ENCODE measurements at places on chromosomes 3 and 15. TPM values are rescaled to one million over a fixed set of nuclear protein-coding genes. Genes with fewer than 3 reads are reported as not detected.
A peak's percentile ranks its signal among the peaks of the same experiment; 100 is the strongest.

DNA sequence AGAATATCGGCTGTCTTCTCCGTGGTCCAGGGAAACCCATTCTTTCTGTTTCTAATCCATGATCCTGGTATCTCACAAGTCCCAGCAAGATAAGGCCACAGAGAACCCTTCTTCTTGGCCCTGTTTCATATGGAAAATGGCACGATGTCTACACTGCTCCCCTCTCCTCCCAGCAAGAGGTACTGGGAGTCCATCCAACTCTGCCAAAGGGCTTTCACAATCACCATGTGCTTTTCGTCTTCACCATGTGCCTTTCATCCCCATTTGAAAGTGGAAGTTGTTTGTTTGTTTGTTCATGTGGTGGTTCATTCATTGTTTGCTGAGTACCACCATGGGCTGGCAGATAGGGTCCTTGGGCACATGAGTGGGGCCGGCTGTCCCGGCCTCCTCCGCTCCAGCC, 5.5 kb downstream of the ITIH3 start:
- no peak for DNase-seq

- DNase-seq, result no peak
Measured at GRCh38 chr3:19559724-19560442, 374.1 kb downstream of the EFHB start.

DNA sequence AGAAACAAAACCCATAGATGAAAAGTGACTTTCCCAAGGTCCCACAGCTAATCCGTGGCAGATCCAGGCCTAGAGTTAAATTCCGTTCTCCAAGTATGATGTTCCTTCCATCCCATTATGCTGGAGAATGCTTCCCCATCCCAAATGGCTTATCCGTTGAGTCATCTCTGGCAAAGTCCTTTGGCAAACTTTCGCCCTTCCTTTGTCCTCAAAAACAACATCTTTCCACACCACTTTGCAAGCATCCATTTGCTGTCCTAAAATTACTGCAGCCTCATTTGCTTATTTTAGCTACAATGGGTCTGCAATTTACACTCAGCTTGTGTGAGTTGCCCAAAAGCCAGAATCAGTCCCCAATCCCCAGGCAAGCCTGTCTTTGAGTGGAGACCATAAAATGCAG, 304.0 kb upstream of the TLE3 start:
- DNase-seq, result no peak

- DNase-seq, result peak; percentile 30
Measured at GRCh38 chr15:51751697-51752683, 593 bp downstream of the TMOD2 start.

DNA sequence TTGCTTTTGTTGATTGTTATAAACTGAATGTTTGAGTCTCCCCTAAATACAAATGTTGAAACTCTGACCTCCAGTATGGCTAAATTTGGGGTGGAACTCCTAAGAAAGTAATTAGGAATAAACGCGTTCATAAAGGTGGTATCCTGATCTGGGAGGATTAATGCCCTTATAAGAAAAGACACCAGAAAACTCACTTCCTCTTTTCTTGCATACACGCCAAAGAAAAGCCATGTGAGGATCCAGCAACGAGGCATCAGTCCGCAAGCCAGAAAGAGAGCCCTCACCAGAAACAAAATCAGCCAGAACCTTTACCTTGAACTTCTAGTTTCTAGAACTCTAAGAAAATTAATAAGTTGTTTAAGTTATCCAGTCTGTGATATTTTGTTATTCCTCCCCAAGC, 37.4 kb upstream of the AZI2 start:
- DNase-seq, result no peak

- DNase-seq, result no peak
Measured at GRCh38 chr15:49918121-49918520, 200.9 kb downstream of the ATP8B4 start.

DNA sequence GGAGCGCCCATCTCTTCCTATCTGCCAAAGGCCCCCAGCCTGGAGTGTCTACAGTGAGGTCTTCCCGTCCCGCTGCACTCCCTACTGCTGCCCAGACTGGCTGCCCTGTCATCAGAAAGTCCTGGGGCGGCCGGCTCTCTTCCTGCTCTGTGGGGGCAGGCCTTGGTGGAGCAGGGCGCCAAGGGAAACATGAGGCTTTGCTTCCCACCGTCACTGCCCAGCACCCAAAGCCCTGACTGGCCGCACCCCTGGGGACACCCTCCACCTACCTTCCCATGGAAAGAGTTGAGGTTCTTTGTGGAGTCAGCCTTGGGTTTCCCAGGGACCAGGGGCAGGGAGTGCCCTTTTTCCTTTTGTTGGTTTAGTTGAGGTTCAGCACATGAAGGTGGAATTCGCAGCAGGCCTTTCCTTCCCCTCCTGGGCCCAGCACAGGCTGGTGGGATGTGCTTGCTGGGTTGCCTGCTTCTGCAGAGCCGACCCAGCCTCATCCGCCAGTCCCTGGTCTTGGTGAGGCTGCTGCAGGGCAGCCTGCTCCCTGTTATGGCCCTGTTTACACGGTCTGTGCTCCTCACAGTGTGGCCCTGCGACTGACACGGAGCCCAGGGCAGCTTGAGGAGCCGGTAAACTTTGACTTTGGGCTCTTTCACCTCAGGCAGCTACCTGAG, 51.8 kb upstream of the PLXNA1 start:
- DNase-seq, result no peak

DNA sequence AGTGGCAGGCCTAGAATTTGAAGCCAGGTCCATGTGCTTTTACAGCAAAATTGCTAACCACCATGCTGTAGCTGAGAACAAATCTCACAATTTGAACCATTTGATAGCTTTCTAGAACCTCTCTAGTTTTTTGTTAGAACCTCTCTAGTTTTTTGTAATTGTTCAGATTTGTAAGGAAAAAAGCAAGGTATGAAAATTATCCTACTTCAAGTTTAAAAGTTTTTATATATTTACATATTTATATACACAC, 9.8 kb downstream of the GXYLT2 start:
- DNase-seq, result no peak

DNA sequence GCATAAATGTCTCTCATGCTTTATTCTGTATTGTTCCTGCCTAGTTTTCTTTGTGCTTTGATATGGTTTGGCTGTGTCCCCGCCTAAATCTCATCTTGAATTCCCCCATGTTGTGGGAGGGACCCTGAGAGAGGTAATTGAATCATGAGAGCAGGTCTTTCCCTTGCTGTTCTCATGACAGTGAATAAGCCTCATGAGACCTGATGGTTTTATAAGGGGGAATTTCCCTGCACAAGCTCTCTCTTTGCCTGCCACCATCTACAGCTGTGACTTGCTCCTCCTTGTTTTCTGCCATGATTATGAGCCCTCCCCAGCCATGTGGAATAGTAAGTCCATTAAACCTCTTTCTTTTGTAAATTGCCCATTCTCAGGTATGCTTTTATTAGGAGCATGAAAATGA, 1596.6 kb downstream of the SI start:
- DNase-seq, result no peak

DNA sequence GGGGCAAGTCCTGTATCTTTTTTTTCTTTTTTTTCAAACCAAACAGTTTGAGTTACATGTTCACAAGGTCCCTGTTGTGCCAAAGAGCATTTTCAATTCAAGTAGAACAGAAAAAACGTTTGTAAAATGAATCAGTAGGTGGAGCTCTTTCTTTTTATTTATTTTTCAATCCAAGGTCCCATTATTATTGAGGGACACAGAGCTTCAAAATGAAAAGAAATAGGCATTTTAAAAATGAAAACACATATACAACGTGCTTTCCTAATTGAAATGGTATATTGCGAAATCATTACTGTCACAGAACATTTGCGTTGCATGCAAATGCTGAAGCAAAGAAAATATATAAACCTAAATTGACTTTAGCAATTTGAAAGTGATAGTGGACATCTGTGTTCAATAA, 711.0 kb downstream of the MECOM start:
- DNase-seq, result peak; percentile 41

DNA sequence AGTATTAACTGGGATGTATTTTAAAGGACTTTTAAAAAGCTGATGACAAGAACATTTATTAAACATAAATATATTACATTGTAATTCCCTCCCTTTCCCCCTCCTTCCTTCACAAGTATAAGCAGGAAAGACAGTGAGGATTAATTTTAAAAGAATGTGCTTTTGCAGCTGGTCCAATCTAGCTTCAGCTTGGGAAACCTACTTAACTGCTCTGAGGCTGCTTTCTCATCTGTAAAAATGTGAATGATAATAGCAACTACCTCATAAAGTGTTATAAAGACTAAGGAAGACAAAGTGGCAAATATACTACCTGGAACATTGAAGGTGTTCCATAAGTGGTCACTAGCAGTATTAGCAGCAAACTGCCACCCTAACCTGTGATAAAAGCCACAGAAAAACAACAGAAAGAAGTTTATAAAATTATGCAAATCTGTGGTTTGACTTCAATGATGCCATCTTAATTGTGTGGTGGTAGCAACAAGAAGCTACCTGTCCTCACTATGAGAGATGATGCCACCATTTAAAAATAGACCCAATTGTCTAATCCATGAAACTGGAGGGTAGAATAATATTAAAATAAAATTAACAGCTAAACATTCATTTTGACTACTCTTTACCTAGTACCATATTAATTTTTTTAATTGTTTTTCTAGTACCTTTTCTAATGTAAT, 20.0 kb downstream of the DHX36 start:
- peak; percentile 28 for DNase-seq

KNG1 gene
- not detected for total RNA-seq

ZNF860 gene
- total RNA-seq, result 0.75 TPM

GADL1 gene
- 0.06 TPM for total RNA-seq

BTLA gene
- not detected for total RNA-seq

Measured in LHCN-M2 (cell line).